Temporal lobe (tissue), 4 donors: ENCODE measurements at places on chromosomes 6 and 20. TPM values are rescaled to one million over a fixed set of nuclear protein-coding genes. Genes with fewer than 3 reads are reported as not detected.

The C6orf52 gene
- total RNA-seq, result 0.98 TPM

The LIME1 gene
- total RNA-seq, result 2.7 TPM

The PLCB4 gene
- 13.3 TPM for total RNA-seq

The OTOR gene
- total RNA-seq, result under 0.01 TPM

The HRH3 gene
- total RNA-seq, result 0.49 TPM

The IL17A gene
- total RNA-seq, result not detected

The PACSIN1 gene
- 2.7 TPM for total RNA-seq

The SMOC2 gene
- total RNA-seq, result 3.2 TPM

The COL19A1 gene
- total RNA-seq, result 2.2 TPM

The CGA gene
- total RNA-seq, result not detected

The THBS2 gene
- 11.3 TPM for total RNA-seq

The CBLN4 gene
- total RNA-seq, result 8.6 TPM

The AKIRIN2 gene
- 63.2 TPM for total RNA-seq

The CCR6 gene
- total RNA-seq, result not detected

The RSPH9 gene
- total RNA-seq, result 5.7 TPM

The C6orf163 gene
- total RNA-seq, result 6.4 TPM

The TEAD3 gene
- 0.74 TPM for total RNA-seq

The IL17F gene
- 0.25 TPM for total RNA-seq

The RBBP8NL gene
- not detected for total RNA-seq

The RHAG gene
- 0.49 TPM for total RNA-seq

The TAF4 gene
- 8.9 TPM for total RNA-seq

The BAK1 gene
- total RNA-seq, result 2.7 TPM

The PNLDC1 gene
- total RNA-seq, result not detected

The PPP1R3D gene
- total RNA-seq, result 1.7 TPM

The AK9 gene
- total RNA-seq, result 40.8 TPM

The GUCA1A gene
- 1.2 TPM for total RNA-seq

The TBX18 gene
- total RNA-seq, result 5.4 TPM

The PRICKLE4 gene
- total RNA-seq, result 0.49 TPM

The INSM1 gene
- total RNA-seq, result 13.3 TPM
